ENCODE measurements at places on chromosomes 5 and 9.

- DNase-seq, result no peak
These were observed 119.5 kb downstream of the TRPM3 start for GRCh38 chr9:71001780-71002386.

DNA sequence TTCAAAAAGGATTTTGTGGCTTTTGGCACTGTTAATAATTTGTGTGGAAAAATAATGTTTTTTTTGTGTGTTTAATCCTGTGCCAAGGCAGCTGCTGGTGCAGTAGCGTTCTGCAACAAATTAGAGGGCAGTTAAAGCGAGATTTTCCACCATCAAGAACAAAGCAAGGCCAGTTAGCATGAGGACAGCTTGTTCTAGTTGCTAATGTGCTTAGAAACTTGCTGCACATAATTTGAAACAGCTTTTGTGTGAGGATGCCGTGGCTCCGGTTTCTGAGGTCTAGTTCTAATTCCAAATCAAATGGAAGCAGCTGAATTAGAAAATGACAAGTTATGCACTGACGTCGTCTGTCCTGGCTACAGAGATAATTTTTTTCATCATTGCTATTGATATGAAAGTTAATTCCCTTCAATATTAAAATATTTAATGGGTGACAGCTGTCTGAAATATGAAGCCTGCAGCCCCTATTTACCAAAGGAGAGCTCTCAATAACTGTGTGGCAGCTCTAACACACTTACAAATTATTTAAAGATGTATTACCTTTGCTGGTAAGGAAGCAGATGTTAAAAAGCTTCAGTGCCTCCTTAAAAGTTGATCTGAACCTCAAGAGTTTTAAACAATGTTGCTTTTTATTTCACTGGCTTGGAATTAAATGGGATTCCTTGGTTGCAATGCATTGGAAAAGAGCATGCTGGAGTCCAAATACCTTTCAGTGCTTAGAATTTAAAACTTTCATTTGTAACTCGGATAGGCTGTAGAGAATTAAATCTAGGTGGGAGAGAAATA is 128.6 kb downstream of the SPATA31D1 start:
- peak; percentile 7 for DNase-seq

- DNase-seq, result no peak
These were observed 2.7 kb downstream of the MLLT3 start for GRCh38 chr9:20619487-20620200.

DNA sequence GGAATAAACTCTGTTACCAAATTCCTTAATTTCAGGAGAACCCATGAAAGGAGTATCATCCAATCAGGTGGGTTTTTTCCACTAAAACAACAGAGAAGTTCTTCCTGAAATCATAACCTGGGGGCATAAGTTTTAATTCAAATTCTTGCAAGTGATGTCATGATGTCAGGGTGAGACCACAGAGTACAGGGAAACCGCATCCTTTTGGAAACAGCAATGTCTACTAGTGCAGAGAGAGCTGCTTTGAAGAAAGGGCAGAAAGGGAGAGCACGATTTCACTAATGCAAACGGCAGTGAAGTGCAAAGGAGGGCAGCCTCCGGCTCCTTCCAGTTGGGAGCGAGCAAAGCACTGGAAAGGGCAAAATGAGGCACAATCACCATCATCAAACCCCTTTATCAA is 20.6 kb upstream of the CMBL start:
- DNase-seq, result no peak

GRCh38 chr5:1188464-1188863 is 12.9 kb upstream of the SLC6A19 start:
- DNase-seq, result no peak

GRCh38 chr5:55923177-55923771 is 71.5 kb downstream of the IL6ST start:
- DNase-seq, result no peak

DNA sequence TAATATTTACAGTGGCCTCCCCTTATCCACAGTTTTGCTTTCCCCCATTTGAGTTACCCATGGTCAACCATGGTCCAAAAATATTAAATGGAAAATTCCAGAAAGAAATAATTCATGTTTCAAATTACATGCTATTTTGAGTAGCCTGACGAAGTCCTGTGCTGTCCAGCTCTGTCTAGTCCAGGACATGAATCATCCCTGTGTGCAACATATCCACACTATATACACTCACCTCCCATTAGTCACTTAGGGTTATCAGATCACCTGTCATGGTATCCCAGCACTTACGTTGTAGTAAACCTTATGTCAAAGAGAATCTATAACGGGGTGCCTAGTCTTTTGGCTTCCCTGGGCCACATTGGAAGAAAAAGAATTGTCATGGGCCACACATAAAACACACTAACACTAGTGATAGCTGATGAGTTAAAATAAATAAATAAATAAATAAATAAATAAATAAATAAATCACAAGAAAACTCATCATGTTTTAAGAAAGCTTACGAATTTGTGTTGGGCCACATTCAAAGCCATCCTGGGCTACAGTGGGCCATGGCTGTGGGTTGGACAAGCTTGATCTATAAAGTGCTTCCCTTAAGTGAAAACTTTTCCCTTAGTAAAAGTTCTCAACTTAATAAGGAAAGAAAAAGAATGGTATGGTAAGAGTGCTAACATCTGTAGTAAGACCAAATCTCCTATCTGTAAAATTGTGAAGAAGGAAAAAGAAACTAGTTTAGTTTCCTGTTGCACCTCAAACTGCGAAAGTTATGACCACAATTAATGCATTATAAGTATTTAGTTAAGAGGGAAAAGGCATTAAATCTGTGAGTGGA is 15.9 kb upstream of the OMD start:
- no peak for DNase-seq

GRCh38 chr9:14895806-14896205 is 14.4 kb downstream of the FREM1 start:
- DNase-seq, result no peak

DNA sequence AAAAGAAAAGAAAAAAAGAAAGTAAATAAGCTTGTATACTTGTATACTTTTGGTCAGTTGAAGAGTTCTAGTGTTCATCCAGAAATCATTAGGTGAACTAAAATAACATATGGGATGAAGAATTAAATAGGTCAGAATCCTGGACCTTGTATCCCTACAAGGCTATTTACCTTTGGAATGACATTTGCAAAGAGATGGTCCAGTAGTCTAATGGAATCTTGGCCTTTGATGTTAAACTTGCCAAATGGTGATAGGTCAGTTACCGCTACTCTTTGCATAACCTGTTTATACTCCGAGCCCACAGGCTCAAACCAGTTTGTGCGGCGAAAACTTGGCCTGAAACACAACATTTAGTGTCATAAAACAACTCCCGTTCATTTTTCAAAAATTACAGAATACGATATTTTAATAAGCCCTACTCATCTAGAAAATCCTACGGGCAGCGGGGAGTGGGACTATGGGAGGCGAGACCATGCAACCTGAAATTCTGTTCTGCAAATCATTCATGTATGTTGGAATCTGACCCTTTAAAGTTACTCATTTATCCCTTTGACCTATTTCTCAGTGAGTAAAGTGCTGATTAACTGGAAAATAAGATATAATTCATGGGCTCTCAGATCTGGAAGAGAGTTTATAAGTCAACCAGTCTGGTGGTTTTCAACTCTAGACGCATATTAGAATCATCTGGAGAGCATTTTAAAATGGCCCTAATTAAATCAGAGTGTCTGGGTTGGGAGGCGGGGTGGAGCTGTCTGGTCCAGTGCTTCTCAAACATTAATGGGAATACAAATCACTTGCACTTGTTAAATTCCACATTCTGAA is 38.6 kb downstream of the DMGDH start:
- DNase-seq, result no peak

DNA sequence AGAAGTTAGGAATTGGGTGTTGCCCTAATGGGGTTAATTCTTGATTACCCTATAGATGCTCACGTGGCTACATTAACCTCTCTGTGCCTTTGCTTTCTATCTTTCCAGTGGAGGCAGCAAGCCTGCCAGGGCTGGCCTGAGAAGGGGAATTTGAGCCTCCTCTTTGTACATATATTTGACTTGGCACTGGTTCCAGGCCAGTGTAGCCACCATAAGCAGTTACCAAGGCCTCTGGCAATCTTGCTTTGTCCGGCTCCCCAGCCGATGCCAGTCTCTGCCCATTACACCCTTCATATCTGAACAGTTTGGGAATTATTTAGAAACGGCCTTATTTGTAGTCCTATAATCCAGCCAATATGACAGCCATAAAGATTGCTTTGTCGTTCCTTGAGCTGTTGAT is 58.6 kb upstream of the PPARGC1B start:
- no peak for DNase-seq

DNA sequence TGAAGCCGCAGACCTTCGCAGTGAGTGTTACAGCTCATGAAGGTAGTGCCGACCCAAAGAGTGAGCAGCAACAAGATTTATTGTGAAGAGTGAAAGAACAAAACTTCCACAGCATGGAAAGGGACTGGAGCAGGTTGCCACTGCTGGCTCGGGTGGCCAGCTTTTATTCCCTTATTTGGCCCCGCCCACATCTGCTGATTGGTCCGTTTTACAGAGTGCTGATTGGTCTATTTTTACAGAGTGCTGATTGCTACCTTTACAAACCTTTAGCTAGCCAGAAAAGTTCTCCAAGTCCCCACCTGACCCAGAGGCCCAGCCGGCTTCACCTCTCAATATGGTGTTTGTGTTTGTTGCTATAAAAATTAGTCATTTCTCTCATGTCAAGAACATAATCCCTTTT is 49.7 kb downstream of the RECK start:
- no peak for DNase-seq

- no peak for DNase-seq
These were observed 70.4 kb downstream of the CRB2 start for GRCh38 chr9:123426406-123426805.

GRCh38 chr9:6915635-6916034 is 157.9 kb downstream of the KDM4C start:
- DNase-seq, result no peak

DNA sequence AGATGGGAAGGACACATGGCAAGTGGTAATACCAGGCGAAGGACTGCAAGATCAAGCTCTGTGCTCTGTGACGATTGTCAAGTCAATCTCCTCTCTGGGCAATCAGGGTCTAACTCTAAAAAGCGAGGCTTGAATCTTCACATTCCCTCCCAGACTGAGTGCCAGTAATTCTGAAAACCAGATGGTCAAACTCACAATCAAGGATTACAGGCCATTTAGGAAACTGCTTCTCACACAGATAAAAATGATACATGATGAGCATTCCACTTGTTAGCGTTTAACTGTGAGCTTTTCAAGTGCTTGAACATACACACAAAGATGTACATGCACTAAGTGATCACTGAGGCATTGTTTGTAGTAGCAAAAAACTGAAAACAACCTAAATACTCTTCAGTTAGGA is 210.1 kb downstream of the TRIM32 start:
- DNase-seq, result no peak

GRCh38 chr5:82308416-82308815 is 30.3 kb upstream of the RPS23 start:
- no peak for DNase-seq

DNA sequence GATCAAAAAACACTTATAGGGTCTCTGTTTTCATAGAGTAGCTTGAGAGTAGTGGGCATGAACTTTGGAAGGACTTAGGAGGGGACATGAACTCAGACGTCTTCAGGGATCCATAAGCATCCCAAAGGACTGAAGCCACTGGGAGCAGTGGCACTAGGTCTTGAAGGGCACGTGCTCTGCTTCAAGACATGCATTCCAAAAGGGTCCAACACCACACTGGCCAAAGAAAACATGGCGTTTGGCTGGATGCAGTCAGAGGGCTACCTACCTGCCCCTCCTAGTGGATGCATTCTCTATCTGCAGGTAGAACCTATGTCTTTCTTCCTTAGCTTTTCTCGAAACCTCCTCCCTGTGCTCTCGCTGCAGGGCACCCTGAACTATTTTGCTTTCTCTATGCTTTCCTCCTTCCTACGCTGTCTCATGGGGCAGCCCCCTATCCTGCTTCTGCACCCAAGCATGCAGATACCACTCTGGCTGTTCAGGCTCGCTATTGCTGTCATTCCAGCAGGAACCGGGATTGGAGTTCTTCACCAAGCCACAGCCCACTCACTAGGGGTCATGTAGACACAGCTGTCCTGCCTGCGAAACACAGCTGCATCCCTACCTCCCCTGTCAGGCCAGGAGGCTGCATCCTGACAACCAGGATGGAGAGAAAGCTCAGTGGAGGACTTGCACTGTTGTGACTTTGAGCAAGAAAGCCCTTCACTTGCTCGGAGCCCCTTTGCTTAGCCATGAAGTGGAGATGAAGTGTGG is 11.9 kb downstream of the FAM240B start:
- no peak for DNase-seq

GRCh38 chr9:32172256-32172655 is 212.2 kb upstream of the ACO1 start:
- DNase-seq, result no peak

Measured in hippocampal formation (tissue), 2 donors.